ENCODE measurements at places on chromosomes 13 and 19. TPM values are rescaled to one million over a fixed set of nuclear protein-coding genes. Genes with fewer than 3 reads are reported as not detected.

The MPV17L2 gene
- total RNA-seq = 4.2 TPM

The NLRP9 gene
- not detected for total RNA-seq

The ZNF428 gene
- 27.4 TPM for total RNA-seq

The POU2F2 gene
- 0.95 TPM for total RNA-seq

The ZNF614 gene
- 21.1 TPM for total RNA-seq

The ZNF567 gene
- 22.9 TPM for total RNA-seq

The ZNF66 gene
- 25.4 TPM for total RNA-seq

Data from urinary bladder (tissue), 4 donors.